ENCODE measurements at places on chromosomes 3 and 15.

- no peak for DNase-seq
Observed at GRCh38 chr3:175098644-175099043, 239.5 kb downstream of the NAALADL2 start.

DNA sequence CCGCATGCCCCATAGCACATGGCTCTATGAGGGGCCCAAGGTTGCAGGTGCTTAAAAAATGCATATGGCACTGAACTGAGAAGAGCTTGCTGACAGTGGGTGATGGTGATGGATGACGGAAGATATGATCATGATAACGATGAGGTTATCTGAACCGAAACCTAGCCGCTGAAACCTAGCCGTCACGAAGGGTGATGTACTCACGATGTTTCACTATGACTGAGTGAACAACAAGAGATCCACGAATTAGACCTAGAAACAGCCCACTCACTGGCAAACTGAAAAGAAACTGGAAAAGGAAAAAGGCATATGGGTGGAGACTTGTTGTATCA, 57.6 kb upstream of the BCL6 start:
- no peak for DNase-seq

DNA sequence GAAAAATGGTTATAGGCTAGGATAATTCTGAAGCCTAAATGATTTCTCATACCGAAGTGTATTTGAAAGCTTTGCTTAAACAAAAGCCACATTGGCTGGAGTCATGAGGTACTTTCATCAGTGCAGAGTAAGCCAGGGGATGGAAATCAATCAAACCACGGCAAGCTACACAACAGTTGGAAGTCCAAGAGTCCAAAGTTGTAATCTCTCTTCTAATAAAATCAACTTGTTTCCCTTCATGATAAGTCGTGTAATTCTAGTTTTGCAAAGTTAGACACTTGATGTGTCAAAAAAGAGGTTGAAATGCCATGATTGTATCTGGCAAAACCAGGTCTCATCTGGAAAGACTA, 250.5 kb upstream of the VEPH1 start:
- no peak for DNase-seq

GRCh38 chr3:29581311-29581710, 300.4 kb downstream of the RBMS3 start:
- DNase-seq: no peak

GRCh38 chr15:36392676-36393266, 186.7 kb upstream of the CDIN1 start:
- DNase-seq: no peak

DNA sequence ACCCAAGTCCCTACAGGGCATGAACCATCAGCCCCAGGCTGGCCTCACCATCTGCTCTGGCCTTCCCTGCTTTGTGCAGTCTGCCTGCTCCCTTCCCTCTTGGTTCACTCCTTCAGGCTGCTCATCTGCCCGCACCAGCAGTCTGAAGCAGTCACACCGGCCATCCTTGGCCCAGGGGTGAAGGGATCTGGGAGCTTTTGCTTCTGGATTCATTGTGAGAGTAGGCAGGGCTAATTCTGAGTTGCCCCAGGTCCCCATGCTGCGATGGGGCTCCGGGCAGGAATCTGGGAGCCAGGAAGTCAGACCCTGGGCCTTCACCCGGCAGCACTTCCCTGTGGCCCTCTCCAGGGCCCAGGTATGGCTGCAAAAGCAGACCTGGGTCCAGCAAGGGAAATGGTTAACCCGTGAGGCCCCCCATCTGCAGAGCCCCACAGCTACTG, 99.7 kb downstream of the VGLL4 start:
- DNase-seq: no peak

GRCh38 chr3:66073464-66074141, 34.9 kb upstream of the MAGI1 start:
- no peak for DNase-seq

DNA sequence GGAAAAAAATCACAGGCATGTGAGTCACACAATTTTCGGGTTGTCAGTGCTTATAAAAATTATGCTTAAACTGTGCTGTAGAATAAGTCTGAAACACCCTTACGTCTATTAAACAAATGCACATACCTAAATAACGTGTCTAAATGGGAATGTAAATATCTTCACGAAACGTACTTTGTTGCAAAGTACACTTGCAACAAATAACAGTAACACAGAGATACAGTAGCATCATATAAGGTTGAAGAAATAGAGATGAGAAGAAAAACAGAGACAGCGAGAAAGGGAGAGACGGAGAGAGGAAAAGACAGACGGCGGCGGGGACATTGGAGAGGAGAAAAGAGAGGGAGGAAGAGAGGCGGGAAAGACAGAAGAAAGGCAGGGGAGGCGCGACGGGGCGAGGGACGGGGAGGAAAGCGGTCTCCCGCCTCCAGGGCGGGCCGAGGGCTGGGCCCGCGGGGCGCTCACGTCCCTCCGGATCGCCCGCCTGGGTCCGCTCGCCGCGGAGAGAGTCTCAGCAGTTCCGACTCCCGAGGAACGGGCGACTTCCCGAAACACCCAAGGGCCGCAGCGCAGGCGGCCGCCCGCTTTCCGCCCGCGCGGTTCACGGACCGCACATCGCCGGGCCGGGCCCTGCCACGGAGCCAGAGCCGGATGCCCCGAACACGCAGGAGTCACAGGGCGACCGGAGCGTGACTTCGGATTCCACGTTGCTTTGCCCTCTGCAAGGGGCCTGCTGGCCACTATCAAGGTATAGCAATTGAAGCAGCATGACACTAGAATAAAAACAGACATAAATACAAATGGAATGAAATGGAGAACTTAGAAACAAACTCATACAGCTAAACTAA, 153.4 kb downstream of the LMLN start:
- DNase-seq: peak; percentile 15

GRCh38 chr15:17026633-17027032, 3515.0 kb downstream of the GOLGA6L6 start:
- DNase-seq: no peak

GRCh38 chr15:62953021-62953420, 89.5 kb upstream of the TPM1 start:
- no peak for DNase-seq

DNA sequence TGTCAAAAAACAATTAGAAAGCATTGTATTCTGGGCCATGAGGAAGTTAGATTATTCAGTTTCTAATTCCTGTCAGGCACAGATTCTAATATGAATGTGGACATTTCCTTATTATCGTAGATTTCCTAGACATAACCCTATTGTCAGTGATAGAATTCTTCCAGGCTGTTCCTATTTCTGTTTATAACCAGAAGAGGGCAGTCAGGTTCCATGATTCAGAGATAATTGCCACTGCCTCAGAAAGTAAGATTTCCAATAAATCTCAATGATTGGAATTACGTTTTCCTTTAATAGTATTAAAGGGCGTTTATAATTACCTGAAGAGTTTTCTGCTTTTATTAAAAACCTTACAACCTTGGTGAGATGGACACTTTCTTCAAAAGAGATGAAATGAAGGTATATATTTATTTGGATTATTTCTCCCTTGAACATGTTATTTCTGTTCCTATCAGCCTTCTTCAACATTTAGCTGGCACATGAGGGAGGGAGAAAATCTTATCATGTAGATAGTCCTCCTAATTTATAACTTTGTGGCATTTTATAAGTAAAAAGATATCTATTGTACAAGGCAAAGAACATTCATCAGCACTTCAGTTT, 439.2 kb downstream of the MCTP2 start:
- peak; percentile 13 for DNase-seq

- no peak for DNase-seq
Observed at GRCh38 chr15:52112203-52112750, 298 bp downstream of the BCL2L10 start.

Measured in heart right ventricle (tissue), 16 donors.